ENCODE measurements at places on chromosomes 7 and 10.
A peak's percentile ranks its signal among the peaks of the same experiment; 100 is the strongest.

- no peak for DNase-seq
Measured at GRCh38 chr7:90797596-90797995, 201.5 kb downstream of the CDK14 start.

DNA sequence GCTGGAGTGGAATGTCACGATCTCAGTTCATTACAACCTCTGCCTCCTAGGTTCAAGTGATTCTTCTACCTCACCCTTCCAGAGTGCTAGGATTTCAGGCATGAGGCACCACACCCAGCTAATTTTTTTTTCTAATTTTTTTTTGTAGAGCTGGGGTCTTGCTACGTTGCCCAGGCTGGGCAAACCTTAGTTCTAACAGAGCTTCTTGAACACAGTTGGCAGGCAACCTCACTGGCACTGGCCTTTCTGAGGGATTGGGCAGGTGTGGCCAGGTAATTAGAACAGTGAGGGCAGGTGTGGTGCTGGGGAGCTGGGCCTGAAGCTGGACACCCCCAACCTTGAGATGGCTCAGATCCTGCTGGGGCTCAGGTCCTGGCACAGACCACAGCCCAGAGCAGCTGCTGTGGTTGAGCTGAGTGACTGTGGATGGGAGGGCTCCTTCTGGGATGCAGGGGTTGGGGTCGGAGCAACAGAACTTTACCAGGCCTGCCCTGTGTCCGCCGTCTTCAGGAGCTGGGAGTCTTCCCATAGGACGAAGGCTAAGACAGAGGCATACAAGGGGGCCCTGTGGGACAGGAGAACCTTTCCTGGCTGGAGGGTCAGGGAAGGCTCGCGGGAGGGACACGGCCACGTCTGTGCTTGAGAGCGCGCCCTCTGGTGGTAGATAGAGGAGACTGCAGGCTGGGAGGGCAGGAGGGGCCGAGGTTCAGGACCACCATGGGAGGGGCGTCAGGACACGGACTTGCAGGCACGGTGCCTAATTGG, 48.2 kb downstream of the COL26A1 start:
- DNase-seq: peak; percentile 17

DNA sequence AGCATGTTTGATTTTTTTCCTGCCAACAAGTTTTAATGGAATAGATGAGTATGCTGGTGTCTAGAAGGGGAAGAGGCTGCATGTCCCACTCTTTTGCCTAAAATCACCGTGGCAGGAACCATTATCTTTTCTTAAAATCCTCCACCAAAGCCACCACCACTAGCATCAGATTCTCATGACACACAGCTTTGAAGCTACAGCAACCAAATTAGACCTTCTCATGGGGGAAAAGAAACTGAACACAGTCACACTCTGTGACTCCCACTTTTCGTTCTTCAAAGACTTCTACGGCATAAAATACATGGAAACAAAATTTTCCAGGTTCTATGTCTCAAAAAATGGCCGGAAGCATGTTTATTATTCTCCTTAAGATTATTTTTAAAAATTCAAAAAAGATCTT, 81.8 kb downstream of the SGMS1 start:
- DNase-seq: no peak

- DNase-seq: peak; percentile 37
Measured at GRCh38 chr10:96334616-96335526, 23.9 kb downstream of the OPALIN start.

DNA sequence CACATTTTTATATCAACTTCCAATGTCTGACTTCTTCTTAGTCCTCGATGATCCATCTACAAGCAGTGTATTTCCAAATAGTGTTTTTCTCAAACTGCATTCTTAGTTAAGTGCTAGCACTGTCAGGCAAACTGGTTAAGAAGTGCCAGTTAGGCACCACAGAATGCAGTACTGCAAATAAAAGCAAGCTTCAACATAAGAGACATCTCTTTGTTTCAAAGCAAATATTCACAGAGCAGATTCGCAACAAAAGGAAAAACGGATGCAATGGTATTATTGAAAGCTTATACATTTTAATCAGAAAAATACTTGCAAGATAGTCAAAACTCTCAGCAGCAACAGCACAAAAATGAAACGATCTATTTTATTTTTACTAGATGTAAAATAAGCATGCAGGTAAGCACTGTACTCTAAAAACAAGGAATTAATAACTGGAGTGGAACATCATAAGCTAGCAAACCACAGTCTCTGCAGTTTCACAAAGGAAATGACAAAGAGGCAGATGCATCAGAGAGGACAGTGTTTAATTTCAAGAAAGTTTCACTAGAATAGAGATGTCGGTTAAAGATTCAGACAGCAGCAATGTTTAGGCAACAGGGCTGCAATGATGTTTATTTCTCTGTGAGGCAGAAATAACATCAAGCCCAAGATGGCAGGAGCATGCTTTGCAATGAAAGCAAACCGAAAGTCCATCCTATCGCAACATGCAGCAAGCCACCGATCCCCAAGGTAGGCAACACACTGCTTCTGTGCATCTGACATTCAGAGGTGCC, 82.0 kb downstream of the FGFR2 start:
- no peak for DNase-seq

DNA sequence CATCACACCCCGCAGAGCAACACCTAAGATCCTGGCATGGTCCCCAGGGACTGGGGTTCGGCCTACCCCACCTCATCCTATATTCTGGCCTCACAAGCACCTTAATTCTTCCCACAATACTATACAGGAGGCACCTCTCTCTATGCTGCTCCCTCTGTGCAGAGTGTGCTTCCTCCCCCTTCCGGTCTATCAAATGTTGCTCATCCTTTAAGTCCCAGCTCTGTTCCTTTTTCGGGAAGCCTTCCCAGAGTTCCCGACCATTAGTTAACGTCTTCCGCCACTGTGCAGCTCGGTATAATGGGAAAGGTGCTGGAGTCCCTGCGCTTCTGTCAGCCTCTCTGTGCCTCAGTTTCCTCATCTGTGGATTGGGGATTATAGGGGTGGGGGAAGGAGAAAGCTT, 21.8 kb downstream of the PALD1 start:
- DNase-seq: no peak

GRCh38 chr10:112250555-112250954, 32.6 kb upstream of the TECTB start:
- no peak for DNase-seq

- DNase-seq: no peak
Measured at GRCh38 chr10:23204773-23205172, 12.7 kb downstream of the PTF1A start.

DNA sequence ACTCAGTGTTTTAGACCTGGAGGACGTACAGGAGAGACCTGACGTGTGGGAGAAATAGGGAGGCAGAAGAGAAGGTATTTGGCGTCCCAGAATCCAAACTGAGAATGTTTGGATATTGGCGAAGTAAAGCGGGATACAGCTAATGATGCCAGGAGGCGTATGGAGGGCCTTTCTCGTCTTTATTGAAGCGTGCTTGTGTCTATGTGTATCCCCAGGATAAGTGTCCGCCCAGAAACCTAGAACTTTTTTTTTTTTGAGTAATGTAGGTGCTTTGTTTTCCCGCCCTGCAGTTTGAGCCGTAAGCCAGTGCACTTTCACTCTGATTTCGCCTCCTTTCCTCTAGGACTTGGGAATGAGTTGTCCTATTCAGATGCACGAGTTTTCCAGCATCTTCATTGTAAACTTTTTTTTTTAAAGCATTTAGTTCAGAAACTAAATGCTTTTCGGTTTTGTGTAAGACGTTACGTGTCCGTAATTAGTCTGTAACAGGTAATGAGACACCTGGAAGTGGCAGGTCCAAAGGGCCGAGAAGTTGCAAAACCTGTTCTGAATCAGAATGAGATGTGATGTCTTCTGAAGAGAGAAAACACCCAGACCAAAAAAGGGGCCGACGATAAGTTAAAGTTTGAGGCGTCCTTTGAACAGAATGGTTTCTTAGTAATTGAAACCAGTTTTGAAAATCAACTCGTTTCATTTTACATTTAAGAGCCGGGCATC, 746 bp downstream of the ARL5B start:
- DNase-seq: peak; percentile 21

Data from CD4-positive, alpha-beta T cell treated with Interleukin-2 at 100 ng/mL for 4 hours (primary cell).